ENCODE measurements at places on chromosomes 5 and 9. TPM values are rescaled to one million over a fixed set of nuclear protein-coding genes. Genes with fewer than 3 reads are reported as not detected.

DNA sequence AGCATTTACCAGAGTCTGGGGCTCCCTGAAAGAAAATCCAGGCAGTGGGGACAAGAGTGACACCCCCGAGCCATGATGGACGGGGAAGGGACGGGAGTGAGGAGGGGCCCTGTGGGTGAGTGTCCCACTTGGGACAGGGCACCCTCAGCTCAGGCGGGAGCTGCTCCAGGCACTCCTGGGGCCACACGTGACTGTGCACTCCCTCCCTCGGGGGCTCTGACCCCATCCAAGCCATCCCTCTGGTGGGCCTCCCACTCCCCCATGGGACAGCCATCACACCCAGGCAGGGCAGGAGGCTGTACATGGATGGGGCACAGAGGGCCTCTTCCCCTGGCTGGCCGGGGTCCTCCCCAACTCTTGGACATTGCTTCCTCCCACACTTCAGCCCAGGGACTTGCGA lies 3.0 kb upstream of the CARD9 start:
- no peak for DNase-seq

- DNase-seq = no peak
These were observed 81.6 kb downstream of the TLE1 start for GRCh38 chr9:81607593-81608288.

GRCh38 chr9:137167747-137168572 lies 1.9 kb downstream of the LRRC26 start:
- DNase-seq = no peak

- no peak for DNase-seq
These were observed 71.3 kb downstream of the TMC1 start for GRCh38 chr9:72592502-72593403.

GRCh38 chr5:113552620-113553019 lies 39.1 kb downstream of the YTHDC2 start:
- DNase-seq = no peak

DNA sequence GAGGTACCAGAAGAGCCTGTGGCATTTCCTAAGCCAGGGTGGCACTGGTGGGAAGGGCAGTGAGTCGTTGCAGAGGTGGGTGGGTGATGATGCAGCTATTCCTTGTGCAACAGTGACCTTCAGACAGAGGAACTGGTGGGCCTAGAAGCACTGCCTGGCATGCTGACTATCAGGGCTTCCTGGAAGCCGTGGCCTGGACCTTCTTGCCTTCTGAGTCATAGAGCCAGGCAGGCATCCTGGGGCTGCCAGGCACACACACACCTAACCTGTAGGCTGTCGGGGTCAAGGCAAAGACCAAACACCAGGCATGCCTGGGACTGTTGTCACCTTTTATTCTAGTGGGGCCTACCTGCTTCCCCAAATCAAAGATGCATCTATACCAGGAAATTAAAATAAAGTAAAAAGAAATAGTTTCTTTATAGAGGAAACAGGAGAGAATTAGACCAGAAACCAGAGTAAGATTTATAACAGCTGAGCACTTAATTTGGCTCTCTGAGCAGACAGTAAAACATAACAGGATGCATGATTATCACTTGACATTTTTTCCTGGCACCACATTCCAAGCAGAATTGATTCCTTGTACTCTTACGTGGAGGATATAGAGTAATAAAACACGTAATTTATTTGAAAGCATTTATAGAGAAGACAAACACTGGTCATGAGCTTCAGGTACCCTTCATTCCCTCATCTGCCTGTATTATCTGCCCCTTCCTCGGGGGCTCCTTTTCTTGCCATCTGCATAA lies 25.1 kb downstream of the NANS start:
- no peak for DNase-seq

DNA sequence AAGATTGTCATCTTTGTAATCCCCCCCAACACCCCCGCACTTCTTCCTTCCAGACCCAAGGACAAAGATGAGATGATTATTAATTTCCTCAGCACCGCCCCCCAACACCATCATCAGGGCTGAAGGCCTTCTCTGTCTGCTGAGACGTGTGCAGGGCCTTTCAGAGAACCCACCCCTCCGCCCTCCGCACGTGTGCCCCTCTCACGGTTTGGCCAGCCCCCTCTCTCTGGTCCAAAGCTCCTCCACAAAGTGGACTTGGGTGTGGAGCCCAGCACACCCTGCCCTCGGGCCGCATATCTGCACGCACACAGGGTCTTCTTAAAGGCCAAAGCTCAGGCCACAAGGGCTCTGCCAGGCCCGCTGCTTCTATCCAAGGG lies 32.0 kb downstream of the PAX5 start:
- DNase-seq = no peak

DNA sequence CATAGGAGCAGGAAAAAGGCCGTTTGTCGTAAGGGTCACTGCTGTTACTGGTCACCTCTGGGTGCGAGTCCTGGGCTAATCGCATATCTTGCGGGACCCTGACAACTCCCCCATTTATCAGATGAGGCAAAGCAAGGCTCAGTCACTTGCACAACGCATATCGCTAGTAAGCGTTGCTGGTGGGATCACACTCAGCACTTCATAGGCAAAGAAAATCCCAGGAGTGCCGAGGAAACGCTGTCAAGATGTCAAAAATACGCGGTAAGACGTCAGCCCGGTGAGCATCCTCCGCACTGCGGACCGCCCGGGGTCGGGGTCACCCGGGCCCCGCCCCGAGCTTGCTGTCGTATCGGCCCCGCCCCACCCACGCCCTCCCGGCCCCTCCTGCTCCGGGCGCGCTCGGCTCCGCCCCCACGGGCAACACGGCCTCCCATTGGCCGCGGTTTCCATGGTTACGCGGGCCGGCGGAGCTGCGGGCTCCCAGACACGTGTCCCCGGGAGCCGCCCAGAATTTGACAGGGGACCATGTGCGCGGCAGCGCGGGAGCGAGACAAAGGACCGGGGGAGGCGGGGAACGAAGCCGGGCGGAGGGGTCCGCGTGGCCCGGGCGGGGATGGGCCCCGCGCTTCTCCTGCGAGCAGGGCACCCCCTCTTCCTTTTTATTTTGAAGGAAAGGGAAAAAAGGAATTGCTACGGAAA lies 80.2 kb upstream of the IER5L start:
- DNase-seq = peak; percentile 96

DNA sequence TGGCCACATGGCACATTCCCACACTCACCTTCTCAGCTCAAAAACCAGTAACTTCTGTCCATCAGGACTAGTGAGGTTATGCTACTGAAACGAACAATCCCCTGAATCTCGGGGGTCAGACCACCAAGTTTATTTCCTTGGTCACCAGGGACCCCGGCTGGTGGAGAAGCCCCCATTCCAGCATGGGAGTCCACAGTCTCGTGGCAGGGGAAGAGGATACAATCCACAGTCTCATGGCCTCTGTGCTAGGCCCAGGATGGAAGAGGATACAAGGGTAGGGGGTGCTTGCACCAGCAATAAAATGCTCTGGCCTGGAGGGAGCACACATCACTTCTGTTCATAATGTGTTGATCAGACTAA lies 7.4 kb upstream of the CARD19 start:
- DNase-seq = peak; percentile 35

- DNase-seq = no peak
These were observed 5.0 kb upstream of the GPRIN1 start for GRCh38 chr5:176614805-176615478.

DNA sequence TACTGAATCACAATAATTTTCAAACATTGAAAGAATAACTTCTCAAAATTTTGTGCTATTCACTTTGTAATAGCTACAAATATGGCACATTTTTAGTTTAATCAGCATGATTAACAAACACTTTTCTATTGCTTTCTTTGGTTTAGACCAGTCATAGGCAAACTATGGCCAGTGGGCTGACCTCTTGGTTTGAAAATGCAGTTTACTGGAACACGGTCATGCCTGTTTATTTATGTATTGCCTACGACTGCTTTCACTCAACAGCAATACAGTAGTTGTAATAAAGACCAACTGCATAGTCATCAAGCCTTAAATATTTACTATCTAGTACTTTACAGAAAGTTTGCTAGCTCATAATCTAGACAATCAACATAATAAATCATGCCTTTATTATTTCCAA lies 810.8 kb downstream of the TLE1 start:
- no peak for DNase-seq

DNA sequence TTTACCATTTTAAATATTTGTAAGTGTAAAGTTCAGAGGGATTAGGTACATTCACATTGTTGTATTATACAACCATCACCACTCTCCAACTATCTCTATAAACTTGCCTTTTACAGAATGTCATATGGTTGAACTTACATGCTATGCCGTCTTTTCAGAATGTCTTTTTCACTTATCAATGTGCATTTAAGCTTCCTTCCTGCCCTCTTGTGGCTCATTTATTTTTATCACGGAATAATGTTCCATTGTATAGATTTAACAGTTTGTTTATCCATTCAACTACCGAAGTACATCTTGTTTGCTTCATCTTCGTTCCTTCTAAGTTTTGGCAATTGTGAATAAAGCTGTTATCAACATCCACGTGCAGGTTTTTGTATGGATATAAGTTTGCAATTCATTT lies 133.3 kb upstream of the C6 start:
- DNase-seq = no peak

GRCh38 chr5:121741156-121741555 lies 110.5 kb upstream of the FTMT start:
- no peak for DNase-seq

DNA sequence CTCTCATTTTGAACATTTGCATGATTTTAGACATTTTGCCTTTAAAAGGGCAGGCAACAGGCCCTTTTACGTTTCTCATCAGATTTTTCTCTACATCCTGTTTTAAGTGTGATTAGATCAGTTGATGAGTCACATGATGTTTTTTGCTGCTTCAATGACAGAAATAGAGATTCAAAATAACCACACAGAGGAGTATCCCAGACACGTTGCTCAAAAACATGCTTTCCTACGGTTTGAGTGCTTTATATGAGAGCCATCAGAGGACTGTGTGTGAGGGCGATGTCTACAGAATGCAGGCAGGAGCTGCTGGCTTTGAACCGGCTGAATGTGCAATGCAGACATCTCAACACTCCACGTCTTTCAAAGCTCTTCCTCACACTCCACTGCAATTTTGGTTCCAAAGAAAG lies 42.1 kb downstream of the OTULIN start:
- DNase-seq = no peak

GRCh38 chr5:16616536-16617273 lies at the start of gene RETREG1:
RETREG1 (minus strand) TSS chr5:16616997; CDS start chr5:16616971, 26 bp downstream.
- peak; percentile 81 for DNase-seq

DNA sequence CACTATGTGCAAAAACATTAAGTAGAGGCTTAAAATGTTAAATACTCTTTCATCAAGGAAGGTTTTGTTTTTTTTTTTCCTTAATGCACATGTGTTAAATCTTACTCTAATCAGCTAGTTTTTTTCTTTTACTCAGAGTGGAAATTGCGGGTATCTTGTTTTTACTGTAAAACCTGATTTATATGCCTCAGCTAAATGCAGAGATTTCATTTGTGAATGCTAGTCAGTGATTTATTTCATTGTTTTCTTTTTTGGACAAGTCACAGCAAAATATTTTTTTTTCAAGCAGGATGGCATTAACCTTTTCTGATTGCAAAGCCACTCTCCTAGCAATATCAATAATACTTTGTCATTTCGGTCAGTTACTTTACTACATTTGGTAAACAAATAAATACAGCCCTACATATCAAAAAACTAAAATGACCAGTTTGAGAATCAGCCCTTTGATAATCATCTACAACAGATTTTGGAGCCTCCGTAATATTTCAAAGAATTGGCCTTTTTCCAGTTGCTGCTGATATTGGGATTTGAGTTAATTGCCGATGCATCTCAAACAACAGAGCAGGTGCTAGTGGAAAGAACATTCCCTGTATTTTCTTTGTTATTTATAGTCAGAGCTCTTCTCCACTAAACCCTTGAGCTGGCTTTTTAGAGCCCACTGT lies 579.2 kb upstream of the ZNF608 start:
- no peak for DNase-seq

RNF20 gene
- 59.2 TPM for total RNA-seq

PRR16 gene
- 0.71 TPM for total RNA-seq

GSN gene
- 1,757 TPM for total RNA-seq

LCNL1 gene
- total RNA-seq = 4.1 TPM

FGD3 gene
- total RNA-seq = 11.1 TPM

PHYHD1 gene
- total RNA-seq = 38.7 TPM

PAPPA gene
- 3.3 TPM for total RNA-seq

QSOX2 gene
- 7.5 TPM for total RNA-seq

SLC36A2 gene
- 30.2 TPM for total RNA-seq

FAM120A gene
- 74.1 TPM for total RNA-seq

PRRT1B gene
- not detected for total RNA-seq

KIF27 gene
- total RNA-seq = 10.7 TPM

Measured in sciatic nerve (tissue), 2 donors.